ENCODE measurements at places on chromosomes 6 and 20.

- no peak for DNase-seq
Observed at GRCh38 chr6:34663831-34664255, 32.7 kb downstream of the ILRUN start.

DNA sequence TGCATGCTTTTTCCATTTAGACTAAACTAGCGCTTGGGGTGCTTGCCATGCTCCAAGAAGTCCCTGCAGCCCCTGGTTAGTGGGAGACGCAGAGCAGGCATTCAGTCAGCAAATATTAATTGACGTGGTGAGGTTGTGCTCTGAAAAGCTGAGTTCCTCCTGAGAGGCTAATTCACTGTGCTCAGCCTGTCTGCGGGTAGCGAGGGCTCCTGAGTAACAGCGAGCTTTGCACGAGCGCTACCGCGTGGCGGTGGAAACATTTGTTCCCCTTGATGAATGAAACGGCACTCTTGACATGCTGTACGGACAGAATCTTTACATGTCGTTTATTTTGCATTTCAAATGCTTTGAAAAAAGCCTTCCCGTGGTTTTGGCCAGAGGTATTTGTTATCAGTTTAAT, 170.6 kb upstream of the AGPAT4 start:
- no peak for DNase-seq

GRCh38 chr6:89387516-89388201, 24.4 kb downstream of the RRAGD start:
- DNase-seq, result no peak

GRCh38 chr6:81465859-81466258, 286.6 kb downstream of the TENT5A start:
- no peak for DNase-seq

DNA sequence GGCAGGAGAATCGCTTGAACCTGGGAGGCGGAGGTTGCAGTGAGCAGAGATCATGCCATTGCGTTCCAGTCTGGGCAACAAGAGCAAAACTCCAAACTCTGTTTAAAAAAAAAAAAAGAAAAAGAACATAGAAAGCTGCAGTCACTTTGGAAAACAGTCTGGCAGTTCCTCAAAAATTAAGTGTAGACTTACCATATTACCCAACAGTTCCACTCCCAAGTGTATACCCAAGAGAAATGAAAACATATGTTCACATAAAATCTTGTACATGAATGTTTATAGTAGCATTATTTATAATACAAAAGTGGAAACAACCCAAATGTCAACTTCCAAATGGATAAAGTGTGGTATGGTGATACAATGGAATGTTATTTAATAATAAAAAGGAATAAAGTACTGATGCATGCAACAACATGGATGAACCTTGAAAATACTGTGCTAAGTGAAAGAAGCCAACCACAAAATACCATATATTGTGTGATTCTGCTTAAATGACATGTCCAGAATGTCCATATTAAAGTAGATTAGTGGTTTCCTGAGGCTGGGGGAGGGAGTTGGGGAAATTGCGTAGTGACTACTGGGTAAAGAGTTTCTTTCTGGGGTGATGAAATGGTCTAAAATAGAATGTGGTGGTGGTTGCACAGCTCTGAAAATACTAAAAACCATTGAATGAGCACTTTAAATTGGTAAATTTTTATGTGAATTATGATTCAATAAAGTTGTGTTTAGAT, 62.9 kb downstream of the SUN5 start:
- DNase-seq, result no peak

GRCh38 chr6:2560917-2561698, 189.6 kb downstream of the MYLK4 start:
- no peak for DNase-seq

DNA sequence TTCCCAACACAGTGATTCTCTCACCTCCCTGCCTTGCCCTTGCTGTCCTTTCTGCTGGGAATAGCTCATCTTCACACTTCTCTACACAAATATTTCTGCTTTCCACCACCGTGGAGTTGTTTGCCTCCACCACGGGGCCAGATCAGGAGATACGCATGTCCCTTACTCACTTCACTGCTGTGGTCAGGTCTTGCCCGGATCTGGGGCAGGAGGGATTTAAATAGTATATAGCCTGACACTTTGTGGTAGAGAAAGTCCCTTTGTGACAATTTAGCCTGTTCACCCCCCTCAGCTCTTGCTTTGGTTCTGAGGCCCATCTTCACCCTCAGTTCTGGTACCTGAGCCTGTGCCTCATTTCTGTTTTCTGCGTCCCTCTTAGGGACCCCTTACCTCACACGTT, 92.6 kb upstream of the PREP start:
- no peak for DNase-seq

DNA sequence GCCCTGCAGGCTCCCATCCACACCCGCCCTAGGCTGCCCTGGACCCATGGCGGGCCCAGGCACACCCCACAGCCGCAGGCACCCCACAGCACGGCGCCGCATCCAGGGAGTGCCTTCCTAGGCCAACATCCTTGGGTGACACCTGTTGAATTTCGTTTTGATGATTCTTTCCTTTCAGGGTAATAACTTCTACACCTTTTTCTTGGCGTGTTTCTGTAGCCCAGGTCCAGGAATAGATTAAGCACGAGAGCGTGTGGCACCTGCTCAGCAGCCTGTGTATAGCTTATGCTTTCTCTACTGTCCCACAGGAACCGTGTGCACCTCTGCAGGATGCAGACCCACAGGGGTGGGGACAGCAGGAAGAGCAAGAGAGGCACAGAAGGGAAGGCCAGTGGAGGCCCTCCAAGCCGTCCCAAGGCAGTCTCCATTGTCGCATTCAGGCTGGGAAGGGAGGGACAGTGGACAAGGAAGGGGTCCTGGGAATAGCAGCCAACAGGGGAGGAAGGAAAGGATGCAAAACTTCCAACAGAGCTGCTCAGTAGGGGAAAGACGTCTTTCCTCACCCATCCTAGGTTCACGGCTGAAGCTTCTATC, 118.1 kb upstream of the AFDN start:
- DNase-seq, result no peak

DNA sequence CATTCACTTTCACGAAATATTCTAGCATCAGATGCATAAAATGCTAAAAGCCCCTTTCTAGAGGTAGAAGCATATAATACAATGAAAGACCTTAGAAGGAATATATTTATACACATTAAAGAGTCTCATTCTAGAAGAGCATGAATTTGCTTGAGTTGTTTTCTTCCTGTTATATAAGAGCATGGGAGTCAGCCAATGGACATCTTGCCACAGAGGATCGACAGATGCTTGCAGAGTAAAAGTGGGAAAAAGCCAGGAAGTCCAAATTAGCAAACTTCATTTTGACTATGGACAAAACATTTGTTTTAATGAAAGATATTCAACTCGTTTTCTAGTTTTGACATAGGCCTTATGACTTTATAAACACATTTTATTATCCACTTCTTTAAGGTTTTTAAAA, 44.2 kb upstream of the RIPPLY2 start:
- DNase-seq, result no peak

- DNase-seq, result no peak
Observed at GRCh38 chr6:15946701-15947385, 182.0 kb upstream of the MYLIP start.
